Stimulated activated CD8-positive, alpha-beta memory T cell treated with anti-CD3 and anti-CD28 coated beads, Interleukin-7, amount 100 ng/mL, for 1 hour (primary cell): ENCODE measurements at places on chromosomes 5 and 9.

DNA sequence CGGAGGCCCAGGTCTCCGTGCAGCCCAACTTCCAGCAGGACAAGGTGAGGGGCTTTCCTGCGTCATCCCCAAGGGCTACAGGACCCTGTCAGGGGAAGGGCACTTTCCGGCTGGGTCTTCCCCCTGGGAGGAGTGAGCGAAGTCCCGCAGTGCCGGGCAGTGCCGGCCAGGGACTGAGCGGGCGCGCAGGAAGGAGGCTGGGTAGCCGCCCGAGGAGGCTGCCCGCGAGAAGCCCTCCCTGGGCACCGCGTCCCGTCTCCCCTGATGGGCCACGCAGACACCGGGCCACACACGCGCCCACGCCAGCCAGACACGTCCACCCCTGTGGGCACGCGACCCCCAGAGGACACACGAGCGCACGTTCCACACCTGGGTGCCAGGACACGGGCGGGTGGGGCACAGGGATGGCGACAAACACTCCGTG is 357 bp downstream of the PTGDS start:
- no peak for DNase-seq

- DNase-seq = no peak
These were observed 451.3 kb downstream of the SEMA5A start for GRCh38 chr5:9094582-9094981.

DNA sequence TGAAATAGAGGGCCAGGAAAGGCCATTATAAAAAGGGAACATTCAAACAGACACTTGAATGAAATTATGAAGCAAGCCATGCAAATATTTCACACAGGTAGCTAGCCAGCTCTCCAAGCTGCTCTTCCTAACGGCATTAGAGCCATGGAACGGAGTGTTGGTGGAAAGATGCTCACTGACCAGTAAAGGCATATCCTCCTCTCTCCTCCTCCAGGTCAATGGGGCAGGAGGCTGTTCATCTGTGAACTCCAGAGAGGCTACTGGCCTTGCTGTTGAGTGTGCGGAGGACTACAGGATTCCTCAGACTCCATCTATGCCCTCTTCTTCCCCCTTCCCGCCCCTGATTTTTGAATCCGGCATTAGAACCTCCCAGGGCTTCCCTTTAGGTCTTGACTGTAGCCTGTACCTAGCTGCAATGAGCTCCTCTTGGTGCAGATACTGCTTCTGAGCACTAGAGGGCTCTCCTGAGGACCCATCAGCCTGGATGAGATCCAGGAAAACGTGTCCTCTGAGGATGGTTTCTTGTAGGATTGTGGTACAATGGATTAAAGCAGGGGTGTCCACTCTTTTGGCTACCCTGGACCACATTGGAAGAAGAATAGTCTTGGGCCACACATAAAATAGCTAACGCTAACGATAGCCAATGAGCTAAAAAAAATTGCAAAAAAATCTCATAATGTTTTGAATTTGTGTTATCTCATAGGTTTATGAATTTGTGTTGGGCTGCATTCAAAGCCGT is 162.2 kb downstream of the SREK1 start:
- DNase-seq = no peak

DNA sequence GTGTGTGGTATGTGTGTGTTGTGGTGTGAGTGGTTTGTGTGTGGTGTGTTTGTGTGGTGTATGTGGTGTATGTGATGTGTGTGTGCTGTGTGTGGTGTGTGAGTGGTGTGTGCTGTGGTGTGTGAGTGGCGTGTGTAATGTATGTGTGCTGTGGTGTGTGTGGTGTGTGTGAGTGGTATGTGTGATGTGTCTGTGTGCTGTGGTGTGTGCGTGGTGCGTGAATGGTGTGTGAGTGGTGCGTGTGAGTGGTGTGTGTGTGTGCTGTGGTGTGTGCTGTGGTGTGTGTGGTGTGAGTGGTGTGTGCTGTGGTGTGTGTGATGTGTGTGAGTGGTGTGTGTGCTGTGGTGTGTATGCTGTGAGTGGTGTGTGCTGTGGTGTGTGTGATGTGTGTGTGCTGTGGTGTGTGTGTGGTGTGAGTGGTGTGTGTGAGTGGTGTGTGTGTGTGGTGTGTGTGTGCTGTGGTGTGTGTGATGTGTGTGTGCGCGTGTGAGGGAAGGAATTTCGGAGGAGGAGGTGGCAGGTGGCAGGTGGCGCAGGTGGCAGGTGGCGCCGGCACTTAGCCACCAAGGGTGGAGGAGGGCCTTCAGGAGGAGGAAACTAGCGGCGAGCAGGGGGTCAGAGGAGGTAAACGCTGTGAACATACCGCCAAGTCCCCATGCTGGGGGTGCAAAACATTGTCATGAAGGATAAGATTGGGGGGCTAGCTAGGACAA is 191.8 kb downstream of the MELK start:
- DNase-seq = no peak

DNA sequence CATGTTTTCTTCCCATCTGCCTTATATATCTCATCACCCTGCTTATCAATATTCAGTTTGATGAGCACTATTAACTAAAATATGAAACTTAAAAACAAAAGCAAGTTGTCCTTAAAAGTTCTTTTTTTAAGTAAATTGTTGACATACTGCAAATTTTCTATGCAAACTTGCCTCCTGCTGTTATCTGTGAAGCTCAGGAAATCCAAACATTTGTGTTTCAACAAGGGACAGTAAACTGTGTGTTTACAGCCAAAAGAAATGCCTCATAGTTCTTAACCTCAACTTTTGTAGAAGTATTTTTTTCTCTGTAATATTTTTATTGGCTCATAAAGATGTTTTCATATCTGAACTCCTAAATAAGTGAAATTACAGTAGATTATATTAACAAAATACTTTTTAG is 7.7 kb upstream of the TTC23L start:
- DNase-seq = no peak

DNA sequence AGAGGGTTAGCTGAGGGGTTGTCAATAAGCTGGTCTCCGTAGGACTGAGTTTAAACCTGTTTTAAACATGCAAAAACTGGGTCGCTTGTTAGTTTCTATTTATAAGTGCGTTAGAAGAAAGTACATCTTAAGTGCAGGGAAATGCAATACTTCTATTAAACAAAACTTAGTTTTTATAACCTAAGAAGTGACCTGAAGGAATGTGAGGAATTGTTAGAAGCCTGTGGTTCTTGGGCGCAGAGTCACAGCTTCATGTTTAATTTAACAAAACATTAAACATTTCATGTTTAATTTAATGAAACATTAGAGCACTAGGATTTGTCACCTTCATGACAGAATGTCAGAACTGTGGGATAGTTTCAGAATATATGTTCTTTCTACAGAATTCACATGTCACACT is 469.2 kb upstream of the WWC1 start:
- no peak for DNase-seq

- DNase-seq = no peak
These were observed 156.4 kb downstream of the RORB start for GRCh38 chr9:74653410-74654080.

DNA sequence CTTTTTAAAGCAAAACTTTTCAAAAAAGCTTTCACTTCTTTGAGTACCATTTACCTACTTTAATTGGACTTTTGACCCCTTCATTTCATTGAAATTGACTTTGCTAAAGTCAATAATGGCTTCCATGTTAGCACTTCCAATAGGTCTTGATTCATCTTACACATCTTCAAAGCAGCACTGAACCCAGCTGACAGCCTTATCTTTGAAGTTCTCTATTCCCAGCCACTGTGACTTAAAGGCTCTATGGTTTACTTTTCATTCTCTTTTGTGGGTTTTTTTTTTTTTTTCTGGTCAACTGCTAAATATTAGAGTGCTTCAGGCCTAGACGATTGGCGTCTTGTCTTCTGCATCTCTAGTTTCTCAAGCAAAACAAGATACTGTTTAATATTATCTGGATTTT is 385.0 kb downstream of the CTNND2 start:
- DNase-seq = no peak

DNA sequence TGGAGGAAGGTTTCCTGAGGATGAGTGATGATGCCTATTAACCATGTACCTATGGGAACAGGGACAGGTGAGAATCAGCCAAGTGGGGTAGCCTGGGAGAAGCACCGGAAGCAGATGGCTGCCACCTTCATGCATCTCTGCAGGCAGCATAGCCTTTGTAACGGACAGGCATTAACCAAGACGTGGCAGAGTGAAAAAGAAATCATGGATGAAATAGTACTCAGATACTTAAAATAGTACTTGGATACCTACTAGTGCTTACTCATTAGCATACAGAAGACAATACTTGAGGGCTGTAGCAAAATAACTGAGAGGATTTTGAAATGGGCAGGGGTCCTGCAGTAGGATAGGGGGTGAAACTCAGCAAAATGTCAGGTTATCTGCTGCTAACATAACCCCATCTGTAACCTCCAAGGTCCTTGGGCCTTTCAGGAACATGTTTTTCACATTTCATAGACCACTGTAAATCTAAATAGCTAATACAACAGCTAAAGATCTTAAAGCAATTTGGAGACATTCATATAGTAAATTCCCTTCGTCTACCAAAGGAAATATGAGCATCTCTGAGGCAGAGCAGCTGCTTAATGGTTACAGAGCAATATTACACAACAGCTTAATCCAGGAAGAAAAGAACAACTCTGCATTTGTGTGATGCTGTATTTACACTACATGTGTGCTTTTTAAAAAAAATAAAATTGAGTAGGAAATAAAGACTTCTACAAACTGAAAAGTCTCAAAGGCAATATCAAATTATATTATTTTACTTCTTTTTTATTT is 154.3 kb downstream of the NFIB start:
- DNase-seq = no peak

DNA sequence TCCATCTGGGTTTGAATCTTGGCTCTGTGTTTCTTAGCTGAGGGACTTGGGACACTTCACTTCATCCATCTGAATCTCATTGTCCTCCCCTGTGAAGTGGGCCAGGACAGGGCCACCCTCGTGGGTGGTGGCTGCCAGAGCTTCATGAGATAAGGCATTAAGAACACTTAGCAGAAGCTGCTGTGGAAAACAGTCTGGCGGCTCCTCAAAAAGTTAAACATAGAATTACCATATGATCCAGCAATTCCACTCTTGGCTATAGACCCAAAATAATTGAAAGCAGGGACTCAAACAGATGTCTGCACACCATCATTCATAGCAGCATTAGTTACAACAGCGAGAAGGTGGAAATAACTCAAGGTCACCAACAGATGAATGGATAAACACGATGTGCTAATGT is 42.4 kb upstream of the GGTA1 start:
- DNase-seq = no peak

DNA sequence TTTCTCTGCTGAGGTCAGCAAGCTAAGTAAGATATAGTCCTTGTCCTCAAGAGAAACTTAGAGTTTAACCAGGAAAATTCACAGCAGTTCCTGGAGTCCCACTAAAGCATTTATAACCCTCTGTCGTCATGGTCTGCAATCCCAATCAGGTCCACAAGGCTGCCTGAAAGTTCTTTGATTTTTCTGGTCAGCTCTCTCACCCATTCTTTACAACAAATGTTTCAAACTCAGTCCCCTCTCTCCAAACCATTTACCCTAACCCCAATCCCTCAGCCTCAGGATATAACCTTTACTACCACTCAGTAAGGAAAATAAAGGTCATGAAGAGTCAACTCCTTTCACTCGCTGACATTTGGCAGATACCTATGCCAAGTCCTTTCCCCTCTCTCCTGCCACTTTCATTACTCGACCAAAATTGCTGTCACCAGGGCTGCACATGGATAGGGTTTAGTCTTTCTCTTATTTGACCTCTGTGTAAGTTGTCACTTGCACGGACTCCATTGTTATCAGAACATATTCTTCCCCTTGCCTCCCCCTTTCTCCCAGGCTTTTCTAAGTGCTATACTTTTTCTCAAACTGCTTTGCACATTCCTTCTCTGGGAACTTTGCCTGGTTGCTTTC is 936.6 kb downstream of the NR2F1-AS1 start:
- DNase-seq = no peak
